ENCODE measurements at places on chromosomes 3 and 15.
A peak's percentile ranks its signal among the peaks of the same experiment; 100 is the strongest.

GRCh38 chr3:171871392-171872274 is 28.5 kb downstream of the TMEM212 start:
- DNase-seq = no peak

GRCh38 chr3:117567382-117567781 is 857.8 kb downstream of the TUSC7 start:
- no peak for DNase-seq

DNA sequence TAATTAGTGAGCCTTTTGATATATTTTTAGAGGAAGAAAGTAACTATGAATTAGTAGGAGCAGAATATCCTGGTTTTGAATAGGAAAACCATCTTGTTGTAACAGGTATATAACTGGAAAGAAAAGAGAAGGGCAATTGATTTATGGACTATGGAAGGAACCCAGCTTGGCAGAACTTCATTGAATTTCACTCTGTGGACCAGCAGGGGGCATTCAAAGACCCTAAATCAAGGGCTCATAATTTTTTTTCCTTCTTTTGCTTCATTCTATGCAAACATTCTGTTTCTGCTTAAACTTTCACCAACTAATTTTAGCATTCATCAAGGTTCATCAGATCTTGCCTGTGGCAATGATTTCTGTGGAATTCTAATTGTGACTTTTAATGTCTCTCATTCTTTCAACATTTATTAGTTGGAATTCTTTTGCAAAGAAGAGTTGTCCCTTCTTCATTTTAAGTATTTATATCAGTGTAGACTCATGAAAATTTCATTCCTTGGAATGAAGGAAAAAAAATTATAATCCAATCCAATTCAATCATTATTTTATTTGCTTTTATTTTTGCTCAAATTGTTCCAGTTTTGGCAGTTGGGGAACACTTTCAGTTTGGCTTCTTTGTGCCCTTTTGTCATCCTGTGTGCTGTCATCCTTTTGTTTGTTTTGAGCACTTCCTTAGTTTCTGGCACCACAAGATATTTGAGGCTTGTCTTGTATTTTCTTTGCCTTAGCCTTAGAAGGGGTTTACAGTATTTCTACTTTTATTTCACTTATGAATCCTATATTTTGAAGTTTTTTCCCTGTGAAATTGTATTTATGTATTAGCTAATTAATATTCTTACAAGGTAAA is 30.4 kb downstream of the NXPE3 start:
- peak; percentile 77 for DNase-seq

GRCh38 chr3:70488131-70488530 is 175.7 kb upstream of the MDFIC2 start:
- no peak for DNase-seq

- no peak for DNase-seq
Measured at GRCh38 chr3:10646531-10647335, 141.3 kb upstream of the ATP2B2 start.

DNA sequence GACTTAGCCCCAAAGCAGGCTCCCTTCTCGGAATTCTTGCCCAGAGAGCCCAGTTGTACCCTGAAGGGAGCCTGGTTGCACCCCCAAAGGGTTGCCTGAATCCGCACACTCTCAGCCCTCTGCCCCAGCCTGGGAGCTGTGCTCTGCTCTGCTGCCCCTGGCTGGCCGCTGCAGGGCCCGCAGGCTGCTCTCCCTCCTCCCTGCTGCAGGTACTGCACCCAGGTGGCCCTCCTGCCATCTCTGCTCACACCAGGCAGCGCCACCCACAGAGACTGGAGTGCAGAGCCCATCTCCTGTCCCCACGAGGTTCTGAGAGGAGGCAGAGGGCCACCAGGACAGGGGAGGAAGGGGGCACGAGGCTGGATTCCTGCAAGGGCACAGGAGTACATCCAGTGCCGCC is 134.2 kb upstream of the NSMCE3 start:
- no peak for DNase-seq

GRCh38 chr3:146277953-146278631 is 27.2 kb upstream of the PLSCR4 start:
- DNase-seq = no peak

- no peak for DNase-seq
Measured at GRCh38 chr3:164465172-164465571, 613.1 kb downstream of the SI start.

DNA sequence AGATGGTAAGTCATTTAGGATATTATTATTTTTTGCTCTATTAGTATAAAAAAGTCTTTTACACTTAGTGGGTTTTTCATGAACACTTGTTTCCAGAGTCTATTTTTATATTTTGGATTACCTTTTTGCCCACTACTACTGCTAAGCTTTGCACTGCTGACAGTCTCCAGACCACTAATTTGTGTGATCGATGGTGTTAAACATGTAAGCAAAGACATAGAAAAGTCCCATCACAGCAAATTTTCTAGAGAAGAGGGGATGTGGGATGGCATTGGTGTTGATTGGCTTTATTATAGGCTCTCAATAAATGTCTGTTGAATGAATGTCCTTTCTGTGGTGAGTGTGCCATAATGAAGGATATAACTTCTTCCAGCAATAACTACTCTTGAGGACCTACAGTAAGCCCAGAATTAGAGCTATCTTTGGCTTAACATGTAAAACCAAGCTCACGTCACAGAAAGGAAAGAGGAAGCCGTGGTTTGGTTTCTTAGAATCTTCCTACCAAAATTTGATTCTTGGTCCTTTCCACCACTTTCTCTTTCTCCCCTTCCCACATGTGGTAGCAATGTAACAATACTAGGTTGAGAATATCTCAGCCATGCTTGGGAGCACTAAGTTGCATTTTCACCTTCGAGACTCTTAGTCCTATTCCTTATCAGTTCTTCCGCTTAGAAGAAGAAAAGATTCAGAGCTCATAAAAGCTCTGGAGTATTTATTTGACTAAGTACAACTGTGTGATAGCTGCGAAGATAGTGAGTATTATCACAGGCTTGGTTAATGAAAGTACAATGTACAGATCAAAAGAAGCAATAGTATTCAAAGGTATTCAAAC is 90.6 kb upstream of the UMPS start:
- no peak for DNase-seq
